ENCODE measurements at places on chromosomes 3 and 15.

DNA sequence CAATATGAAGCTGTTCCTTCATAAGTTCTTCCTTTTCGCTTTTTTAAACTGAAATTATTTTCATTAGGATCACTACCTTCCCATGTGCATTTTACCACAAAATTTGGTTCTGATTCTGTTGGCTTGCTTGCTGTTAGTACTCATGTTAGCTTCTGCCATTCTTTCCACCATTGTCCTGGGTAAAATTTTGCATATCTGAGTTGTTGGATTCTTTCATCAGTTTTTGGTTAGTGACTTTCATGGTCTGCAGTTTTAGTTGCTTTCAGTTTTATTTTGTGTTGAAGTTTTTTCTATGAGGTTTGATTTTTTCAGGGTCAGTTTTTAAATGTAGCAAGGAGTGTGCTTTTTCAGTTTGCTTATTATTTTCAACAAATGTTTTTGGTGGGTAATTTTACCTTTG lies 71.9 kb downstream of the SMAD3 start:
- H3K4me1 ChIP-seq, result peaks cover 66% of the 10 kb centered on the region
- H3K4me3 ChIP-seq, result no peak overlapping the region
- no peak for DNase-seq
- H3K27ac ChIP-seq, result peak overlapping the region; percentile 52
- no peaks in the 10 kb centered on the region for H3K27me3 ChIP-seq
- no peaks in the 10 kb centered on the region for H3K36me3 ChIP-seq

GRCh38 chr3:123038751-123039150 lies 11.2 kb upstream of the SEMA5B start:
- peaks cover 11% of the 10 kb centered on the region for H3K4me1 ChIP-seq
- H3K27me3 ChIP-seq, result no peaks in the 10 kb centered on the region

GRCh38 chr3:72739531-72740466 lies 108.4 kb downstream of the SHQ1 start:
- peaks cover 12% of the 10 kb centered on the region for H3K4me1 ChIP-seq
- H3K27me3 ChIP-seq, result no peaks in the 10 kb centered on the region
- no peaks in the 10 kb centered on the region for H3K36me3 ChIP-seq
- no peak for DNase-seq
- H3K4me3 ChIP-seq, result peak overlapping the region; percentile 54
- H3K27ac ChIP-seq, result no peak overlapping the region

DNA sequence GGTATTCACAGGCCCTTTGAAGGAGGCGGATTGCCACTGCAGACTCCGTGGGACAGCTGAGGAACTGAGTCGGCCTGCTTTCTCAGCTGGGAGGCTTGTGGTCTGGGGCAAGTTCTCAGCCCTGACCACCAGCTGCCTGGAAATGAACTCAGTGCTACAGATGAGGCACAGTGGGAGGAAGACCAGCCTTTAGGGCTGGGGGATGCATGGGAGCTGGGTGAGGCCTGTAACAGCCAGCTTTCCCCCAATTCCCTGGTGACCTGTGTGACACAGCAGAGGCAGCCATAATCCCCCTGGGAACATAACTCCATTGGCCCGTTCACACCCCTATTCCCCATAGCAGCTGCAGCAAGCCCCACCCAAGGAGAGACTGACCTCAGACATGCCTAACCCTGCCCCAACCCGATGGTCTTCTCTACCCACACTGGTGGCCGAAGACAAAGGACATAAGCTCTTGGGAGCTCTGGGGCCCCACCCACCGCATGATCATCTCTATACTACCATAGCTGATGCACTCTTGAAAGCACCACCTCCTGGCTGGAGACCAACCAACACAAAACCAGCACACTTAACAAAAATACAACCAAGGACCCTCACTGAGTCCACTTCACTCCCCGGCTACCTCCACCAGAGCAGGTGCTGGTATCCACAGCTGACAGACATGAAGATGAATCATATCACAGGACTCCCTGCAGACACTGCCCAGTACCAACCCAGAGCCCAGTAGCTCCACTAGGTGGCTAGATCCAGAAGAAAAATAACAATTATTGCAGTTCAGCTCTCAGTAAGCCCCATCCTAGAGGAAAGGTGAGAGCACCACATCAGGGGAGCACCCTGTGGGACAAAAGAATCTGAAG lies 24.9 kb downstream of the ZMAT3 start:
- H3K27me3 ChIP-seq, result no peaks in the 10 kb centered on the region
- no peak for DNase-seq
- no peaks in the 10 kb centered on the region for H3K36me3 ChIP-seq
- no peaks in the 10 kb centered on the region for H3K4me1 ChIP-seq

DNA sequence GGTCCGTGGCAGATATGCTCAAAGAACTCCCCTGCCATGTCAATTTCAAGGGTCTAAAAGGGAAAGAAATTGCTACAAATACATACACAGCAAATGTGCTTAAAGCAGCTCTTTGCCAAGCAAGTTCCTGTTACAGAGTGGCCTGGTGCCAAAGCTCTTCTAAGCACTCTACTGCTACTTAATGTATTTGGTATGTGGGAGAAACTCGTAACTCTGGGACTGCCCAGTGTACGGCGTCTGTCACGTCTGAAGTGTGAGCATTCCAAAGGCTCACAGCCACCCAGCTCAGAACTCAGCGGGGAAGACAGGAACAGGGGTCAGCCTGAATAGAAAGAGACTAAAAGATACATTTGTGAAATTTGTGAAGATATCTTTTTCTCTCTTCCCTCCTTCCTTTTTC lies 54.6 kb downstream of the RBMS3 start:
- peaks cover 33% of the 10 kb centered on the region for H3K4me1 ChIP-seq
- DNase-seq, result no peak
- peak overlapping the region; percentile 61 for H3K27ac ChIP-seq

DNA sequence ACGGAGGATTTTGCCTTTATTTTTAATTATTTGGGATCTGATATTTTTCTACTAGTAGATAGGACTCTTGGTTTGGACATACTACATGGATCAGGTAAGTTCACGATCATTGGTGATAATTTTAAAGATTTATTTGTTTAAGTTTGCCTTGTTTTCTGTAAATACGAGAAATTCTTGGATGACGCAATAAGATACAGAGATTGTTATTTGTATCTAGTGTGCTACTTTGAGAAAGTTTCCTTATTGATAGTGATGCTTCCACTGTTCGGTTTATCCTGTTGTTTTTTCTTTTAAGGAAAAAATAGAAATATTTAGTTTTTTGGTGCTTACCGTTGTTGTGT lies 577 bp downstream of the CHD2 start:
- peaks cover 39% of the 10 kb centered on the region for H3K4me1 ChIP-seq
- no peak for DNase-seq
- no peaks in the 10 kb centered on the region for H3K27me3 ChIP-seq
- peak overlapping the region; percentile 99 for H3K27ac ChIP-seq
- H3K36me3 ChIP-seq, result peaks cover 4% of the 10 kb centered on the region
- peak overlapping the region; percentile 48 for H3K4me3 ChIP-seq

- H3K27me3 ChIP-seq, result no peaks in the 10 kb centered on the region
- no peaks in the 10 kb centered on the region for H3K4me1 ChIP-seq
- H3K4me3 ChIP-seq, result no peak overlapping the region
- H3K36me3 ChIP-seq, result no peaks in the 10 kb centered on the region
These were observed 169.2 kb downstream of the ROBO1 start for GRCh38 chr3:79598594-79598993.

DNA sequence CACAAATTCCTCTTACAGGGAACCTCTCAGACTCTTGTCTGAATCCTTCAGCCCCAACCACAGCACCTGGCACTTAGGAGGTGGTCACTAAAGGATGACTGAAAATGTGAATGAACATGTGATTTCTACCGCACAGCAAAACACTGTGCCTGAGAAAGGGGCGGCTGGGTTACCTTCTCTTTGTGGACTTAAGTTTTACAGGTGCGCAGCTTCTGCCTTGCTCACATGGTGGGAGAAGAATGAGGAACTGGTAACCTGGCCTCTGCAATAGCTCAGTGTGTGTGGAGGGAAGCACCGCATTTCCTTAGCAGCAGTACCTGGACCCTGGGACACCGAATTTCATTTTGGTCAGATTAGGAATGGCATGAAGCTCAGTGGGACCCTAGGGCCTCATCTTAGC lies 9.8 kb upstream of the ETV5 start:
- DNase-seq, result no peak
- H3K27me3 ChIP-seq, result no peaks in the 10 kb centered on the region
- H3K27ac ChIP-seq, result no peak overlapping the region

- no peak overlapping the region for H3K27ac ChIP-seq
- peaks cover 3% of the 10 kb centered on the region for H3K4me1 ChIP-seq
- no peak for DNase-seq
- H3K36me3 ChIP-seq, result peaks cover 4% of the 10 kb centered on the region
- no peak overlapping the region for H3K4me3 ChIP-seq
These were observed 5.8 kb downstream of the TOPBP1 start for GRCh38 chr3:133655731-133656515.

- H3K27me3 ChIP-seq, result no peaks in the 10 kb centered on the region
- peak overlapping the region; percentile 88 for H3K27ac ChIP-seq
- DNase-seq, result no peak
These were observed 507 bp upstream of the MRPL3 start for GRCh38 chr3:131503320-131503635.

- H3K4me3 ChIP-seq, result no peak overlapping the region
- H3K27me3 ChIP-seq, result no peaks in the 10 kb centered on the region
- peaks cover 37% of the 10 kb centered on the region for H3K36me3 ChIP-seq
- H3K4me1 ChIP-seq, result peaks cover 6% of the 10 kb centered on the region
- DNase-seq, result no peak
These were observed 65.4 kb upstream of the ACAD9 start for GRCh38 chr3:128814060-128814459.

DNA sequence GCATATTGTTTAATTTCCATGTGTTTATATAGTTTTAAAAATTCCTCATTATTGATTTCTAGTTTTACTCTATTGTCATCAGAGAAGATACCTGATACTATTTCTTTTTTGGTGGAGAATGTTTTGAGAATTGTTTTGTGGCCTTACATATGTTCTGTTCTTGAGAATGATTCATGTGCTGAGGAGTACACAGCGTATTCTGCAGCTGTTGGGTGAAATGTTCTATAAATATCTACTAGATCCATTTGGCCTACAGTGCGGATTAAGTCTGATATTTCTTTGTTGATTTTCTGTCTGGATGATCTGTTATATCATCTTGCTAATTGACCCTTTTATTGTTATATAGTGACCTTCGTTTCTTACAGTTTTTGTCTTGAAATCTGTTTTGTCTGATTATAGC lies 109.7 kb downstream of the UBE2E2 start:
- no peaks in the 10 kb centered on the region for H3K4me1 ChIP-seq
- no peaks in the 10 kb centered on the region for H3K27me3 ChIP-seq
- H3K27ac ChIP-seq, result no peak overlapping the region
- H3K4me3 ChIP-seq, result no peak overlapping the region

DNA sequence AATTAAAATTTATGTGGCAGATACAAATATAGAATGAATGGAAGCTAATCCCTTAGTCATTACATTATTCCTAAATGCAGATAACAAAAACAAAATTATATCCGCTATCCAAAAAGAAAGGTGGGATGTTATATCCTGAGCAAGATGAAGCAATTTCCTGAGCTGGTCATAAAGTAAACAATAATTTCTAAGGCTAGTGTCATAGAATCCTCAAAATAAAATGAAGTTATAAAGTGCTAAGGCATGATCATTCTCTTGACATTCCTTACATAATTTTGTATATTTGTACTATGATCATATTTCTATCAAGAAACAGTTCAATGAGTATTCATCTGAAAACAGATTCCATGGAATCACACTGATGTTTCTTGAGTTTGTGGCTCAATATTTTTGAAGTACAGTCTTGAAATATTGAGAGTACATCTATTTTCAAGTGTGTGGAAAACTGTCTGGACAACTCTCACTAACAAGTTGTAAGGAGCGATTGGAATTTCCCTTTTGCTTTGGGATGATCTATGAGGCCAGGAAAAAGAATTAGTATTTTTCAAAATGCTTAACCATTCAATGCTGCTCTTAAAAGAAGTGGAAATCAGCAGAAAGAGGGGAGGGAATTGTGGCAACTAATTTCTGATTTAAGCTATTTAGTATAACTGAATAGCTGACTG lies 92.4 kb downstream of the ABI3BP start:
- no peak overlapping the region for H3K4me3 ChIP-seq
- no peak overlapping the region for H3K27ac ChIP-seq
- H3K27me3 ChIP-seq, result no peaks in the 10 kb centered on the region
- H3K36me3 ChIP-seq, result no peaks in the 10 kb centered on the region
- DNase-seq, result no peak
- H3K4me1 ChIP-seq, result peaks cover 9% of the 10 kb centered on the region

GRCh38 chr15:39488516-39488915 lies 92.4 kb upstream of the THBS1 start:
- DNase-seq, result no peak
- H3K27ac ChIP-seq, result no peak overlapping the region
- H3K36me3 ChIP-seq, result no peaks in the 10 kb centered on the region
- H3K27me3 ChIP-seq, result no peaks in the 10 kb centered on the region
- H3K4me3 ChIP-seq, result no peak overlapping the region
- no peaks in the 10 kb centered on the region for H3K4me1 ChIP-seq

- H3K4me3 ChIP-seq, result no peak overlapping the region
- H3K36me3 ChIP-seq, result peaks cover 5% of the 10 kb centered on the region
- no peaks in the 10 kb centered on the region for H3K27me3 ChIP-seq
- peak overlapping the region; percentile 73 for H3K27ac ChIP-seq
- no peak for DNase-seq
These were observed 12.5 kb downstream of the PML start for GRCh38 chr15:74006774-74007639.

DNA sequence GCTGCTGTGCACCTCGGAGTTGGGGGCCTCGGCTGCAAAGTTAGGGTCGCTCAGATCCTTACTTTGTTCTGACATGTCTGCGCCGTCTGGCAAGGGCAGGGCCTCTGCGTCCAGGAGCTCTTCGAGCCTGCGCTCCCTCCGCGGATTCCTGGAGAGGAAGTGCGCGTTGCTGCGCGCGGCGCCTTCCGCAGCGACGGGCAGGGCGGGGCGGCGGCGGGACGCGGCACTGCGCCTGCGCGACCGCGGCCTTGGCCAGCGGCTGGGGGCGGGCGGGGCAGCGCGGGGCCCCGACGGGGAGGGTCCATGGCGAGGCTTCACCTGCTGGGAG lies at the start of gene NDN:
TSS of gene NDN (minus strand) at position 163 of the 328 bp plus-strand sequence. CDS start at position 75, 88 bp downstream.
- DNase-seq, result peak; percentile 32
- H3K36me3 ChIP-seq, result no peaks in the 10 kb centered on the region
- H3K4me1 ChIP-seq, result no peaks in the 10 kb centered on the region
- no peaks in the 10 kb centered on the region for H3K27me3 ChIP-seq
- H3K27ac ChIP-seq, result peak within 1 kb of the TSS; percentile 54

- DNase-seq, result no peak
- H3K27ac ChIP-seq, result no peak overlapping the region
- no peak overlapping the region for H3K4me3 ChIP-seq
- H3K27me3 ChIP-seq, result no peaks in the 10 kb centered on the region
- H3K36me3 ChIP-seq, result no peaks in the 10 kb centered on the region
These were observed 523.6 kb downstream of the NTRK3 start for GRCh38 chr15:87732976-87733375.

DNA sequence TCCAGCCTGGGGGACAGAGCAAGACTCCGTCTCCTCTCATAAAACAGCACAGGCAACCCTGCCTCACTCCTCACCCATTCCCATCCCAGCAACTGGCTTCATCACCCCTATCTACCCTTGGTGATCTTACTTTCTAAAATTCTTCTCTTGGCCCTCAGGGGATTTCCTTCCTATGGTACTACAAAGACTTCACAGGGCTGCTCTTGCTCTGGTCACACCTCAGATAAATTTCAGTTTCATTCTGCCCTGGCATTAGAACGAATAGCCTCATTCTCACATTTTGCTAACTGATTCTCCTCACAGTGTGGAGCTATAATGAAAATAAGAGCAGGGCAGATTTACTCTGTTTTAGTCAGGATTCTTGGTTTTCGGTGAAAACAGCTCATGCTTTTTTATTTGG lies 22.1 kb upstream of the CRBN start:
- H3K36me3 ChIP-seq, result no peaks in the 10 kb centered on the region
- DNase-seq, result no peak
- no peaks in the 10 kb centered on the region for H3K27me3 ChIP-seq
- no peaks in the 10 kb centered on the region for H3K4me1 ChIP-seq

All from upper lobe of left lung (tissue), 6 donors.